ENCODE measurements at places on chromosomes 2 and 18.

GRCh38 chr2:192245329-192245728 is 50.6 kb upstream of the TMEFF2 start:
- DNase-seq, result peak; percentile 57

DNA sequence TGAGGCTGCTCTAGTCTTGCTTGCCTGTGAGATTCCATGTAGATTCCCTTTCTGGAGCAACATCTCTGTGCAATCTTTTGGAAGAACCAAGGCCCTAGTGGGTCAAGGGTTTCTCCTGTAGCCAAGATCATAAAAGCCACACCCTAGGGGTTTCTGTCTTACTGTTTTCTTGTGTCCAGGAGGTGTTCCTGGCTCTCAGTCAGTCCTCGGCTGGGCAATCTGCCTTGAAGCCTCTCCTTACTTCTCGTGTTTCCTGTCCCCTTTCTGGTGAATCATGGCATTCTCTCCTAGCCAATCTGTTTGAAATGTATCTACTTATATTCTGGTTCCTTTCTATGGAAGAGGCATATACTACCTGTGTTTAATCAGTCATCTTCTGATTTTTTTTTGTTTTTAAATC is 484.8 kb upstream of the UBE2E3 start:
- DNase-seq, result peak; percentile 32

GRCh38 chr2:188599140-188599539 is 307.5 kb downstream of the GULP1 start:
- DNase-seq, result no peak

GRCh38 chr2:241774419-241775222 is 2.0 kb upstream of the GAL3ST2 start:
- peak; percentile 31 for DNase-seq

GRCh38 chr2:217828336-217828735 is 174.5 kb downstream of the TNS1 start:
- no peak for DNase-seq

GRCh38 chr18:64119916-64120315 is 29.0 kb downstream of the LINC00305 start:
- no peak for DNase-seq

DNA sequence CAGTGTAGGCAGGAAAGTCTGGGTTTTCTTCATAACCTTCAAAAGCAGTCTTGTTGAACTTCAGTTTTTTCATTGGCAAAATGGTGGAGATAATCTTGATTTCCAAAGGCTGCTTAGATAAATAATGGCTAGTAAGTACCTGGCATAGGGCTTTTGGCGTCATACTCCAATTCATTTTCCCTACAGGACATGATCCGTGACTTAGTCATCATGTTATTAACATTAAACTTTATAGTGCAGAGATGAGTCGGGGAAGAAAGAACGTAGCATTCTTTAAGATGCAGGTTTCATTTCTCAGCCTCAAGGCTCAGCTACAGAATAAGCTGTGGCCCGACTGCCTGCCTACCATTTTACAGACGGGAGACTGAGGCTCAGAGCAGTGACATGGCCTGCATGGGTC is 64.0 kb downstream of the RALBP1 start:
- DNase-seq, result peak; percentile 75

DNA sequence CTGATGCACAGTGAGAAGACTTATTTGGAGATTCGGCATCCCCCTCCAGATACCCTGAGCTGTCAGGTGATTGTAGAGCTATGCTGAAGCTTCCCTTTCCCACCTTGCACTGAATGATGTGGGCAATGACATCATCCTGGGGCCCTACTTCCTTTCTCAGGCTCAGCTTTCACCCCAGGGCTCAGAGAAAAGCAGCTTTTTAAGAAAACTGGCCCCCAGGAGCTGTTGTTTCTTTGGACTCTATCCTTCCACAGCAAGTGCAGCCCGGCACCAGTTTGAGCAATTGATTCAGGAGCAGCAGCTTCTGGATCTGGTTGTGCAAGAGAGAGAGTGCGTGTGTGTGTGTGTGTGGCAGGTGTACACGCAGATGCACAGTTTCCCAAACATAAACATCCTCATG is 251.3 kb downstream of the ANAPC1 start:
- DNase-seq, result no peak

- DNase-seq, result no peak
These were observed 40.0 kb upstream of the ITSN2 start for GRCh38 chr2:24400207-24400907.

GRCh38 chr2:200455958-200456421 is 53.9 kb downstream of the KCTD18 start:
- DNase-seq, result no peak

GRCh38 chr18:28176698-28176947 is 307 bp downstream of the CDH2 start:
- no peak for DNase-seq

GRCh38 chr18:57659460-57660102 is 37.9 kb upstream of the NARS1 start:
- DNase-seq, result no peak

DNA sequence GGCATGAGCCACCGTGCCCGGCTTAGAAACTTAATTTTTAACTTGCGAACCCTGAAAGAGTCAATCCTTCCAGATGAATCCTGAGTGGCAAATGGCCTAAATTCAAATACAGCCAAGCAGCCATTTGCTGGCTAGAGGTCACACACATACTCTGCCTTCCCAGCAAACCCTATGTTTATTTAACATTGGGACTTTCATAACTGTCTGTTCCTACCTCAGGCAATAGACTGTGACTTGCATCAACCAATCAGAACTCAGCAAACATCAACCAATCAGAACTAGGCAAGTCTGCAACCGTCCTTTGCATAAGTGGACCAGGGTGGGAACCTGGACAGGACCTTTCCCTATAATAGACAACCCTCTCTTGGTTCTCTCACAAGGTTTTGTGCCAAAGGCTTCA is 127.5 kb downstream of the DTNB start:
- no peak for DNase-seq

DNA sequence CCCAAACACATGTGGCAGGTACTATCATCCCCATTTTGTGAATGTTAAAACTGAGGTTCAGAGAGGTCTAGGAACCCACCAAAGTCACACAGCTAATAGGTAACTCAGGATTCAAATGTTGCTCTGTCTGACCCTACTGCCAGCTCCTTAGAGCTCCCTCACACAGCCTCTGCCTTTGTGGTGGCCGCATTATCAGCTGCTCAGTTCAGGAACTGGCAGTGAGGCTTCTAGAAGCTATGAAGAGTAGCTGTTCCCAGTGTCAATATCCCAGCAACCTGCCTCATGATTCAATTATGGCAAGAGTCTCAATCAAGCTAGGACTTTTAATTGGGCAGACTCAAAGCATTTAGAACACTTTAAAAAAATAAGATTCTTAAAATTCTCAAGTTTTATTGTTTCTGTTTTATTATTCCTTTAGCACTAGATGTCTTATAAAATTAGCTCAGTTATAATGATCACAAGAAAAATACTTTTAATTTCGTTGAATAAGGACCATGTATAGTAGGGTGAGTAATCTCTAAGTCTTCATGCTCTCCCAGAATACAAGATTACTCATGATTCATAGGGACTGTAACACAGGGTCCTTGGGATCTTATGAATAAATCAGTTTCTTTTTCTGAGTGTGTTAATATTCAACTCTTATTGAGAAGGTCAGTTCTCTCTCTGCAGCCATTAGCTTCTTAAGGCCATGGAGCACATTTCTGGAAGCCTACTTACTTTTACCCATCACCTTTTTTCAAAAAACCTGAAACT is 342.7 kb downstream of the RND3 start:
- no peak for DNase-seq

DNA sequence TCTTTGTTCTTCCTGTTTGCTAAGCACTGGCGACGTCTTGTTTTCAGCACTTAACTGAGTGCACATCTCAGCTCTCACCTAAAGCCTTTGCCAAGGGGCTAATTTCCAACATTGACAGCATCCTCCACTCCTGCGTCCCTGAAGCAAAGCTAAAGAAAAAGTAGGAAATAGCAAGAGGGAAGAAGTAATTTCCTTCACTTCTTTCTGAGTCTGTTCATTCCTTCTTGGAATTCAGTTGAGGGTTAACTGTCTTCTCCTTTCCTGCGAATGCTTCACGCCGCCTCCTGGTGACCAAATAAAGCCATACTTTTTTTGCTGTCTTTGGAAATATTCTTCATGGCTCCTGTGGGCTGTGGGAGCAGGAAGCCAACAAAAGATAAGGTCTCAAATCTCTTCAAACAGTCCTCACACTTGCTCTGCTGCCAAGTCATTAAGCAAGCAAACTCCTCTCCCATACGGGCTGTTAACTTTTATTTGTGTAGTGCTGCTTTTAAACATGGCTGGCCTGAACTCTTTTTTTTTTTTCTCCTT is 100.9 kb downstream of the DPP10 start:
- DNase-seq, result no peak

GRCh38 chr18:58990720-58991119 is 126.0 kb downstream of the ZNF532 start:
- no peak for DNase-seq

- DNase-seq, result no peak
These were observed 80.5 kb upstream of the KCNH7 start for GRCh38 chr2:162919111-162919510.

GRCh38 chr2:157319795-157320194 is 5.8 kb downstream of the ERMN start:
- no peak for DNase-seq

DNA sequence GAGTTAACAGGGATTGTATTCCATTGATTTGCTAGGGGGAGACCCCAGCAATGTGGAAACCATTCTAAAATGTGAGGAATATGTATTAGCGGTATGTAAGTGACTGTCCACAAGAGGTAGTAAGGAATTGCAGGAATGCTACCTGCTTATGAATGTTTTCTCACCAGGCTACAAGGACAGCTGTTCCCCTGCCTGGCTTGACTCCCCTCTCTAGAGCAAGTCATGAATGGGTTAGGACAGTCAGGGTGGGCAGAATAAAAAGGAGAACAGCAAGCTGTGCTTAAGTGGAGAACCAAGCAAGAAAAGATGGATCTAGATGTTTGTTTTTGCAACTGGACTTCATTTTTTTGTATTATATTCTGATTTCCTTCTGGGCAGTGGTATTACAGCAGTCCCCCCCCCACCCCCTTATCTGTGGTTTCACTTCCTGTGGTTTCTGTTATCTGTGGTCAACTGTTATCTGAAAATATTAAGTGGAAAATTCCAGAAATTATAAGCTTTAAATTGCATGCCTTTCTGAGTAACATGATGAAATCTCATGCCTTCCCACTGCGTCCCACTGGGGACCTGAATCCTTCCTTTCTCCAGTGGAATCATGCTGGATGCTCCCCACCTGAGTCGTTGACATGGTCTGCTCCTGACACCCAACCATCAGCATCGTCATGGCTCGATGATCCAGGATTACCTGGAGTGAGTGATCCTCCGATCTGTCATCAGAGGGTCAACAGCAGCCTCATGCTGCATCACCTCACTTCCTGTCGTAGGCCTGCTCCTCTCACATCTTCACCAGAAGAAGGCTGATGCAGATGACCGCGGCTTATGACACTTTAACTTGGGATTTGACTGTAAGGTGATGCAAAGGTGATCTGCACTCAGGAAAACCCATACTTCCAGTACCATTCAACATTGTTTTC is 52.2 kb downstream of the VAPA start:
- DNase-seq, result no peak

GRCh38 chr18:77006305-77007175 is 126.0 kb downstream of the MBP start:
- DNase-seq, result no peak

- peak; percentile 54 for DNase-seq
These were observed 64.9 kb upstream of the OTOS start for GRCh38 chr2:240205348-240205747.

DNA sequence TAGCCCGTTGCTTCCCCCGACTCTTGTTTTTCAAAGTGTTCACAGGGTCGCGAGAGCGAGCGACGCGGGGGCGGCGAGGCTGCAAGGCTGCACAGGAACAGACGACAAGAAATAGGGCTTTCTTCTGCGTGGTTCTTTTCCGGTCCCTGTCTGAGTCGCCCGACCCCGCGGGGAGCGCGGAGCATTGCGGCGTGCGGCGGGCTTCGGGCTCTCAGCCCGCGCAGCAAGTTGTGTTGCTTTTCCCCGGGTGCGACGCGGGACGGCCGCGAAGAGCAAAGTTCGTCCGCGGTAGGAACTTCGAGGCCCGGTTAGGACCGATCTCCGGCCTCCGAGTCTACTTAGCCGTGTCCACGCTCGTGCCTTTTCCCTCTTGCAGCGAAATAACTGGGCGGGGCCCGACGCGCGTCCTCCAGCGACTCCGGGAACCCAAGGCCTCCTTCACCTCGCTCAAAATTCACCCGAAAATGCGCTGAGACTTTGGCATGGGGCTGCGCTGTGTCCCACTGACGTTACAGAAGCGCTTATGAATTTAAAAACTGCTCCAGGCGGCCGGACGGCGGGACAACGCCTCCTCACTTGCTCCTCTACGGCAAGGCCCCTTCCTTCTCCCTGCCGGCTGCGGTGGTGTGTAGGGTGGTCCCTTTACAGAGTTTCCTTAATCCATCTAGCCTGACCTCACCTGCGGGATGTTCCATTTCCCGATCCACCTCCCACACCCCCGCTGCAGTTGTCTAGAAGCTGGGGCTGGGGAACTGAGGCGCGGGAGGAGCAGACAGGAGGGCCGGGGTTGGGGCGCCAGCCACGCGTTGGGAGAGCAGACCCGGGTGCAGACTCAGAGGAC is 1.5 kb upstream of the BCL2L11 start:
- no peak for DNase-seq

DNA sequence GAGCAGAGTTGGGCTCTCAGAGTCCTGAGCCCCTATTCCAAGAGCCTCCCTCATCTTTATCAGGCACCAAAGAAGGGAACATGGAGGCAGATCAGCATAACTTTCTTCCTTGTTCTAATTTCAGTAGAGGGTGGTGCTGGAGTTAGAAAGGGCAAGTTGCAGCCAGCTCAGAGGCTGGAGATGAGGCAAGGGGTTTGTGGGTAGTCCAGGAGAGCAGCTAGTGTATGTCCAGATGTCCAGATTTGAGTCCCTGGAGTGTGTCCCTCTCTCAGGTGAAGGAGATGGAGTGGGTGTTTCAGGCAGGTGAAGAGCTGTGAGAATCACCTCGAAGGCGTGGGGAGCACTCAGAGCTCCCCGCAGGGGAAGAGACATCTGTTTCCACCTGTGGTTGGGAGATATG is 478 bp upstream of the PRKAG3 start:
- DNase-seq, result no peak

DNA sequence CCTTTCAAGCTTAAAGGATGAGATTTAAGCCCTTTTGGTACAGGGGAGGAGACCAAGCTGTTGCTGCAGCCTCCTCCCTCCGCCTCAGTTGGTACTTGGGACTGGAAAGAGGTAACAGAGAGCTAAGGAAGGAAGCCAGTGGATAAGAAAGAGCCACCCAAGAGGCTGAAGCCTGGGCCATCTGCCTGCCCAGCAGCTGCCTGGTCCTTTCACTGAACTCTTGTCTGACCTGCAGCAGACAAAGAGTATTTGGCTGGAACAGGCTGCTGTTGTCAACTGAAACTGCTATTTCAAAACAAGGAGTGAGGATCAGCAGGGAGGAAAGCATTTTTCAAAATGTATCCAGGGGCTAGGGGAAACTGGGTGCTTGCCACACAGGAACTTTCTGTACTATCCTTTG is 30.3 kb downstream of the TNS1 start:
- DNase-seq, result no peak

DNA sequence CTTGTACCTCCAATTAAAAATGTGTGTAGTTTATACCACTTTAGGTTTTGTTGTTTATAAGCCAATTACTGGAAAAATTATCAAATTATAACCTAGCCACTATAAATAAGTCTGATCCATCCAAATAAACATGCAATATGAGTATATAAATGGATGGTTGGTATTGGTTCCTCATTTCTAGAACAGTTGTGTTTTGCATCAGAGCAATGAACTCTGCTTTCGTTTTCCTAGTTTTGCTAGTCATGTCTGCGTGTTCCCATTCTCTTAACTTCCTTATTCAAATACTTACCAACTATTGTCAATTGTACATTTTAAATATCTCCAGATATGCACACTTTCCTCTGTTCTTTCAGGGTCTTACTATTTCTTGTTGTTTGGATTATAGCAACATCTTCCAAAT is 641.7 kb downstream of the NR4A2 start:
- DNase-seq, result no peak
